ENCODE measurements at places on chromosomes 16 and 17.
A peak's percentile ranks its signal among the peaks of the same experiment; 100 is the strongest.

- DNase-seq: peak; percentile 31
Measured at GRCh38 chr17:78255953-78256706, 24.7 kb downstream of the TMEM235 start.

DNA sequence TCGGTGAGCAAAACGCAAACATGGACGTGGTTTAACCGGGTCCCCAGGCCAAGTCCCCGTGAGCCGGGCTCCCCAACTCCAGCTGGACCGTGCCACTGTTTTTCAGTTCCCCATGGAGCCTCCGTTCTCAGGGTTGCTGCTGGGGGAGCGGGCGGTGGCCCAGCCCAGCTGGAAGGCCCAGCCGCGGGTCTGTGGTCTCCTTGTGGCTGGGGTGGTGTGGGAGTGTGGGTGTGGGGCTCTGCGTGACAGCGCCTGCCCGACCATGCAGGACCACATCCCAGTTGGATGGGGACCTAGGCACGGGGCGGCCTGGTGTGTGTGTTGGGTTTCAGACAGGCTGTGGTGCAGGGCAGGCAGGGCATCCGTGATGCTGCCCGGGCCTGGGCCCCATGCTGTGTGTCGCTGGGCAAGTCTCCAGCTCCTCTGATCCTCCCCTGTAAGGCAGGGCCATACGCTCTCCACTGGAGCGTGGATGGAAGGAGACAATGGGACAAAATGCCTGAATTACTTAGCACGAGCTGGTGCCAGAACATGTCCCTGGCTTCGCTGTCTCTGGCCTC, 40.3 kb downstream of the COX4I1 start:
- peak; percentile 49 for DNase-seq

- no peak for DNase-seq
Measured at GRCh38 chr17:47806913-47807255, 14.7 kb downstream of the OSBPL7 start.

DNA sequence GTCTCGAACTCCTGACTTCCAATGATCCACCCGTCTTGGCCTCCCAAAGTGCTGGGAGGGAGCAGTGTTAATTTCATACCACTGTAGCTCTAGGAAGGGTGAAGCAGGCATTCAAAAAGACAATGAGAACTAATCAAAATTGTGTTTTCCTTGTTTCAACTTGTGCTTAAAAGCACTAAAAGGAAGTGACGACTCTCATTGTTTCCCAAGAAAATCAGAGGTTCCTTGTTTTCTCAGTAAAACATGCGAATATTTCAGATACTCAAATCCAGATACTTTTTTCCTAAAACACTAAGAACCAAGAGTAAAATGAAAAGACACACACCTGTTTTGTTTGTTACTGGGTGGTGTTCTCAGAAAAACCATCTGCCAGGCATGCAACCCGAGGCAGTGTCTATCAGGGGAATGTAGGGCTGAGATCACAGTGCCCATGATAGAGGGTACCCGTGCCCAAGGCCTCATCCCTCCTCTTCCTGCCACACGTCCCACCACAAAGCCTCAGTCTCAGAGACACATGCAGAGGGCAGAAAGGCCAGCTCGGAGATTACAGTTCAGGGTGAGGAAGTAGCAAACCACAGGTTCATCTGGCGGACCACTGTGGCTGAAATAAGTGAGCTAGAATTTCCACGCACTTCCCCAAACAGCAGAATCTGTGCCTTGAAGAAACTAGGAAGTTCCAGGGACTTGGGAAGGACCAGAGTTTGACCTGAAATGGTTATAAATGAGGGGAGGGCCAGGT, 33.7 kb downstream of the GINS3 start:
- peak; percentile 90 for DNase-seq

- DNase-seq: no peak
Measured at GRCh38 chr16:10751291-10751697, 7.7 kb downstream of the NUBP1 start.

- no peak for DNase-seq
Measured at GRCh38 chr17:29567304-29567553, 392 bp upstream of the ABHD15 start.

- DNase-seq: no peak
Measured at GRCh38 chr17:82317394-82318168, at the start of gene CD7. Gene CD7, minus strand, starts transcription at chr17:82317608. Its CDS starts 113 bp downstream, at chr17:82317495.

- DNase-seq: no peak
Measured at GRCh38 chr16:4060009-4060408, 56.2 kb downstream of the ADCY9 start.

Data from suppressor macrophage (primary cell).